ENCODE measurements at places on chromosomes 3 and 15.

DNA sequence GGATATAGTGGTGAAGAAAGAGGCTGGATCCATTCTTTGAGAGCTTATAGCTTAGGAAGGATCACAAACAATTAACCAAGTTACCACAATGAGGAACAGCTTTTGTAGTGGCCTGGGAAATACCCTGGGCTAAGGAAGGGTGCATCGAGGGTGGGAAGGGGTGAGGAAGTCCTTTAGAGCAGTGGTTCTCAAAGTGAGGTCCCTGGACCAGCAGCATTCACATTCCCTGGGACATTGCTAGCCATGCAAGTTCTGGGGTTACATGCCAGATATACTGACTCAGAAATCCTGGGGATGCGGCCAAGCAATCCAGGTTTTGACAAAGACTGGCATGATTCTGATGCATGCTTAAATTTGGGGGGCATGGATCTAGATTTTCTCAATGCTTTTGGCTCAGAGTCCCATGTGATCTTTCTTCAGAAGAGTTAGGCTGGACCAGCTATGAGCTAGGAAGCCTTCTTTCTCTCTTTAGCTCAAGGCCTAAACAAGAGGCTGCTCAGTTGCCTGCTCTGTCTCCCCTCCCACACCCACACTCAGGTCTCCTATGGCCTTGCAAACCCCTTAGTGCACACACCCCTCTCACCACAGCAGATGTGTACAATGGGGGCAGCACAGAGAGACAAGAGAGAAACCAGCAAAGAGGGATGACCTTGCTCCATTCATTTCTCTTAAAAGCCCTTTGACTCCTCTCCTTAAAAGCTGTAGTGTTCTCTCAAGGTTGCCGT lies 1.8 kb upstream of the CCR1 start:
- no peak for DNase-seq

GRCh38 chr3:137772214-137772955 lies 8.3 kb downstream of the SOX14 start:
- no peak for DNase-seq

GRCh38 chr3:94064243-94064860 lies 1.5 kb downstream of the NSUN3 start:
- no peak for DNase-seq

DNA sequence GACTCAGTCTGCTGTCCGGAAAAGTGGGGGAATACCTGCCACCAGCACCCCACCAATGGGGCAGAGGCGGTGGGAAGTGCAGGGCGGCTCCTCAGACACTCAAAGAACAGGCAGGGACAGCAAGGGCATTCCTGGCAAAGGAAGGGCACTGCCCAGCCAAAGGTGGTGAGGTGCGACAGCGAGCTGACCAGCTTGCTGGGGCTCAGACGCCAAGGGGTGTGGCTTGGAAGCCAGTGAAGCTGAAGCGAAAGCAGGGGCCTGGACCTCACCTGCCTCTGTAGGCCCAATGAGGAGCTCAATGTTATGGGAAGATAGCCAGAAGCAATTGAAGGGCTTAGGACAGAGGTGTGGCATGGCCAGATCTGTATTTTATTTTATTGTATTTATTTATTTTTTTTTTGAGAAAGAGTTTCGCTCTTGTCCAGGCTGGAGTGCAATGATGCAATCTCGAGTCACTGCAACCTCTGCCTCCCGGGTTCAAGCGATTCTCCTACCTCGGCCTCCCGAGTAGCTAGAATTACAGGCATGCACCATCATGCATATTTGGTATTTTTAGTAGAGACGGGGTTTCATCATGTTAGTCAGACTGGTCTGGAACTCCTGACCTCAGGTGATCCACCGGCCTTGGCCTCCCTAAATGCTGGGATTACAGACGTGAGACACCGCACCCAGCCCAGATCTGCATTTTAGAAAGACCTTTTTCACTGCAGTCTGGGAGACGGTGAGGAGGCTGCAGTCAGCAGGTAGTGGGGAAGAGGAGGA lies 4.4 kb upstream of the LMAN1L start:
- no peak for DNase-seq

- no peak for DNase-seq
These were observed 16.0 kb downstream of the GOLGA8S start for GRCh38 chr15:23370578-23370977.

DNA sequence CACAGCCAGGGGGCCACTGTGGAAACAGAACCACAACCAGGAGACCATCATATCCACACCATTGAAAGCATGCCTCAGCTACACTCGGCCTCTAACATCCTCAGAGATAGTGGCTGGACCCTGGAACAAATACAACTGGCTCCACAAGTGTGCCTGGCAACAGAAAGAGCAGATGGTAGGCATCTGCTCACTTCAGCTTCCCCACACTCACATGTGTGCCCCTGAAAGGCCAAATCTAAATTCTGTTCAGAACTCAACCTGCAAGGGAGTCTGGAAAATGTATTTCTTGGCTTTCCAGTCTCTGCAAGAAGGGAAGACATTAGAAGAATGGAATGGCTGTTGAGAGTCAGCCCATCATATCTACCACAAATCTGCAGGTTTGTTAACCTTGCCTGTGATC lies 54.7 kb upstream of the CTNNB1 start:
- no peak for DNase-seq

DNA sequence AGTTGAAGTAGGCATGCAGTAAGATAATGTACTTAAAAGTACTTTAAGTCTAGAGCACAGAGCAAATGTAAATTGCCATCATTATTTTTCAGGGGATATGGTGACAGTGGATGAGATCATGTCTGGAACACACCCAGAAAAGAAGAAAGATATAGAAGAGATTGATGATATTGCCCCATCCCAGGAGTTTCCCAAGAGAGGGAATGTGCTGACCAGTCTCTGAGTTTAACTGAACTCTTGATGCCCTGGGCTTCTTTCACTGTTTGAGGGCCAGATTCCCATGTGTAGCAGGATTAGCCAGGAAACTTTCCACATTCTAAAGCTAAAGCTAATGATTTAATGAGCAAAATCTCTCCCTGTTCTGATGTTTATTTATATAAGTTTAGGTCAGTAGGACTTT lies 366.8 kb upstream of the UMPS start:
- DNase-seq, result no peak

DNA sequence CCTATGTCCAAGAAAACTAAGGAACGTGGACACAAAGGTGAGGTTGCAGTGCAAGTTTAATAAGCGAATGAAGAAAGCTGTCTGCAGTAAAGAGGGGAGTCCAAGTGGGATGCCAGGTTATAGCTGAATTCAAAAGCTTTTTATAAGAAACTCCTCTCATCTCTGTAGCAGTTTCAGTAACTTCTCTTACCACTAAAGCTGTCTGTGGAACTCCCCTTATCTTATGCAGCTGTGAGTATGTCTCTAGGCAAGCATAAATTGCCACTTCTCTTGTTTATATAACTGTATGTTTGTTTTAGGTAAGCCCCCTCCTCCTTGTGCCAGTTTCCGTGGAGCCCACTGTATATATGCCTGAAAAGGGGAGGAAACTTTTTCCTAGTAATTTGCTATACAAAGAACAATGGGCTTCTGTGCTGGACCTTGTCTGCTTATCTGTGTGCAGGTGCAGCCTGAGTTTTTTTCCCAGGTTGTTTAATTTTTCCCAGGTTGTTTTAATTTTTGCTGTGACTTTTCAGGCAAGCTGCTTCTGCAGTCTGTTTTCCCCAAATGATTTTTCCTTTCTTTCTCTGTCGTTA lies 875.1 kb upstream of the EPHA6 start:
- no peak for DNase-seq

- DNase-seq, result no peak
These were observed 116.2 kb upstream of the LSAMP start for GRCh38 chr3:116561529-116561928.

DNA sequence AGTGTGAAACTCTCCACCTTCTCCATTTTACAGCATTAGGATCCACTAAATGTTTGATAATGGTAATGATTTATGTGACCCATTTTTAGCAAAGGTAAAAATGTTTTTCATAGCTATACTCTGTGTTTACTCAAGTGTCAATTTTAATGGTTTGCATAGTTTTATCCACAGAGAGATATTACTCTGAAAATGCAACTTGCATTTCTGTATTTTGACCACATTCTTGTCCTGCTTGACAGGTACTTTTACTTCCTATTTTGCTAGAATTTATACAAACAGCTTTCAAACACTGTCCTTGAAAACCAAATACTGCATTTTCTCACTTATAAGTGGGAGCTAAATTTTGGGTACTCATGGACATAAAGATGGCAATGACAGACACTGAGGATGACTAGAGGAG lies 62.9 kb downstream of the SERPINI1 start:
- DNase-seq, result no peak

- DNase-seq, result no peak
These were observed 31.4 kb downstream of the STARD5 start for GRCh38 chr15:81292523-81293001.

- no peak for DNase-seq
These were observed 231.3 kb upstream of the SATB1 start for GRCh38 chr3:18656410-18656809.

GRCh38 chr15:55715355-55716076 lies 27.4 kb downstream of the PRTG start:
- no peak for DNase-seq

GRCh38 chr3:37545479-37545878 lies 316.2 kb upstream of the CTDSPL start:
- no peak for DNase-seq
